Mesendoderm (in vitro differentiated cells): ENCODE measurements at places on chromosomes 16 and 17.

GRCh38 chr16:69469807-69470561 lies 45.6 kb downstream of the CYB5B start:
- no peak for DNase-seq

GRCh38 chr17:42459801-42460281 lies 1.2 kb downstream of the ATP6V0A1 start:
- DNase-seq: peak; percentile 13

- DNase-seq: peak; percentile 68
Measured at GRCh38 chr17:37770631-37771518, 26.0 kb upstream of the HNF1B start.

- no peak for DNase-seq
Measured at GRCh38 chr17:74599448-74599939, 7.4 kb upstream of the CD300LD start.

DNA sequence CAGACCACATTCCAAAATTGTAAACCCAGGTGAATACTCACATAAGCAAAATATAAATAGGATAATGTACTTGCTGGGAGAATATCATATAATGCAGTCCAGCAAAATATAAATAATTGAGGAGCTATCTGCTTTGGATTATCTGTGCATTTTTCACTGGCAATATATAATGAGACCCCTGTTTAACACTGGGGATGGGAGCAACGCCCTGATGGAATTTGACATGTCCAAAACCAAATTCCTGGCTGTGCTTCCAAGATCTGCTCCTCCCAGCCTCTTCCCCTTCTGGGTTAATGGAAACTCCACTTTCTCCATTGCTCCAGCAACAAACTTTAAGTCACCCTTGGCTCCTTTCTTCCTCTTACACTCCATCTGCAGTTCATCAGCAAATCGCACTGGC lies 35.5 kb upstream of the HLF start:
- no peak for DNase-seq

DNA sequence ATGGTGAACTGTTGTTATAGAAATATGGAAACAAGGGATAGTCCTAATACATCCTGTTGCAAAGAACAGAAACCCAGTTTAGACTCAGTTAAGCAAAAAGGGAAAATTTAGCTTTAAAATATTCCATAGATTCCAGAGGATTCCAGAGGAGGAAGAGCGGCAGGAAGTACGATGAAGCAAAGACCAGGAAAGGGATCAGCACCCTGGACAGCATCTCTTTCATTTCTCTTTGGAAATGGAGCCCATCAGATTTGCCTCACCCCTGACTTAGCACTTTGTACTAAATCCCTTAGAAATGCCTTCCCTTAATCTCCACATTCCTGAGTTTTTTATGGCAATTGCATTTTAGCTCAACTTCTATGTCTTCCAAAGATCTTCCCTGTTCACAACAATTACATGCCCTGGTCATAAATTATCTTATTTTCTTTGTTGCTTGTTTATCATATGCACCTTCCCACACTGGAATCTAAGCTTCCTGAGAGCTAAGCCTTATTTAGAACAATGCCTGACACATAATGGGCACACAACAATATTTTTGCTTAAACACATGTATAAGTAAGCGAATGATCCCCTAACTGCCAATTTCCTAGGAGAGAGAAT lies 150.0 kb upstream of the RBFOX1 start:
- peak; percentile 83 for DNase-seq

- no peak for DNase-seq
Measured at GRCh38 chr16:56606476-56607108, 1.8 kb upstream of the MT2A start.

GRCh38 chr17:8941520-8941919 lies 24.0 kb downstream of the PIK3R5 start:
- DNase-seq: no peak
